Heart left ventricle (tissue), 16 donors: ENCODE measurements at places on chromosomes 6 and 20. TPM values are rescaled to one million over a fixed set of nuclear protein-coding genes. Genes with fewer than 3 reads are reported as not detected.
A peak's percentile ranks its signal among the peaks of the same experiment; 100 is the strongest.

The RSPH9 gene
- total RNA-seq: 0.16 TPM

The BMP7 gene
- 3.7 TPM for total RNA-seq

The BTN1A1 gene
- total RNA-seq: not detected

The ERVFRD-1 gene
- 0.18 TPM for total RNA-seq

The TNFRSF6B gene
- total RNA-seq: 0.72 TPM

The EPB41L2 gene
- 74.7 TPM for total RNA-seq

The CLPSL2 gene
- not detected for total RNA-seq

The CCHCR1 gene
- total RNA-seq: 10.4 TPM

The PDE7B gene
- total RNA-seq: 15.1 TPM

The PRKN gene
- 25.1 TPM for total RNA-seq

The ARHGAP18 gene
- 4.9 TPM for total RNA-seq

- no peaks in the 10 kb centered on the region for H3K36me3 ChIP-seq
- H3K4me1 ChIP-seq: no peaks in the 10 kb centered on the region
- no peak for DNase-seq
- H3K27ac ChIP-seq: no peak overlapping the region
Measured at GRCh38 chr6:160160929-160161646, 39.5 kb downstream of the SLC22A1 start.

- H3K27me3 ChIP-seq: no peaks in the 10 kb centered on the region
- no peaks in the 10 kb centered on the region for H3K4me1 ChIP-seq
- H3K4me3 ChIP-seq: no peak overlapping the region
- no peaks in the 10 kb centered on the region for H3K36me3 ChIP-seq
- no peak overlapping the region for H3K27ac ChIP-seq
- no peak for DNase-seq
Measured at GRCh38 chr6:102820098-102820497, 1426.6 kb downstream of the GRIK2 start.

GRCh38 chr6:54730767-54731630, 115.6 kb upstream of the FAM83B start:
- no peaks in the 10 kb centered on the region for H3K36me3 ChIP-seq
- H3K27me3 ChIP-seq: no peaks in the 10 kb centered on the region
- H3K4me1 ChIP-seq: no peaks in the 10 kb centered on the region
- DNase-seq: no peak

- no peaks in the 10 kb centered on the region for H3K27me3 ChIP-seq
- no peak overlapping the region for H3K4me3 ChIP-seq
- peak overlapping the region; percentile 86 for H3K27ac ChIP-seq
- peaks cover 22% of the 10 kb centered on the region for H3K4me1 ChIP-seq
- peak; percentile 20 for DNase-seq
Measured at GRCh38 chr20:63967330-63968135, 2.2 kb downstream of the ZNF512B start.

GRCh38 chr6:85460921-85461797, 11.3 kb downstream of the NT5E start:
- H3K27ac ChIP-seq: peak overlapping the region; percentile 24
- H3K4me1 ChIP-seq: peaks cover 54% of the 10 kb centered on the region
- no peaks in the 10 kb centered on the region for H3K27me3 ChIP-seq
- no peak overlapping the region for H3K4me3 ChIP-seq
- no peaks in the 10 kb centered on the region for H3K36me3 ChIP-seq
- DNase-seq: no peak

GRCh38 chr6:24761193-24761835, 13.4 kb upstream of the GMNN start:
- H3K27me3 ChIP-seq: no peaks in the 10 kb centered on the region
- no peak overlapping the region for H3K4me3 ChIP-seq
- H3K27ac ChIP-seq: no peak overlapping the region
- no peaks in the 10 kb centered on the region for H3K36me3 ChIP-seq
- no peaks in the 10 kb centered on the region for H3K4me1 ChIP-seq
- no peak for DNase-seq

GRCh38 chr20:33702861-33703260, 16.7 kb upstream of the E2F1 start:
- H3K27ac ChIP-seq: no peak overlapping the region
- peak; percentile 66 for DNase-seq
- H3K36me3 ChIP-seq: no peaks in the 10 kb centered on the region

DNA sequence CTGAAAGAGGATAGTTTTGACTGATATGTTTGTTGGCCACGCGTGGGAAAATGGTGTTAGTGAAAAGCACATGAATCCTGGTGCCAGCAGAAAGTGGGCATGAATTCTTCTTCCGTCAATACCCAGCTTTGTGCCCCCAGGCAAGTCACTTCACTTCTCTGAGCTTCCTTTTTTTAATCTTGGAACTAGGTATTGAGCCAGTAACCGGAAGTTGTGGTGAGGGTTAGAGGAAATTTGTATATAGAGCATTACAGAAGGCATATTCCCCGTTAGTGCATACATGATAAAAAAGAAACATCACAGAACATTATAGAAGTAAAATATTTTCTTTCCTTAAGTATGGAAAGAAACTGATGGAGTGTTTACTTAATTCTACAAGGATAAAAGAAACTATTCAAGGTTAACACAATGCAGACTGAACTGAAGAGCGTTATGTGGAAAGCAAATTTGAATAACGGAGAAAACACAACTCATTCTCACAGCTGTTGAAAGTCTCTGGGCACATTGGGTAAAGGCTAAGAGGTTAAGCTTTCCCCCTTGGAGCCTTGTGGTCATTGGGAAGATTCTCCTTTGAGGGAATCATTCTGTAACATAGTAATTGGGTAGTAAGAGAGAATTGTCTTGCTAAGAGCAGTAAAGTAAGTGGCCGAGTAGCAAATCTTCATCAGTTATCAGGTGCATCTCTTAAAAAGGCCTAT, 223.1 kb downstream of the BCAS1 start:
- H3K27me3 ChIP-seq: no peaks in the 10 kb centered on the region
- no peak overlapping the region for H3K27ac ChIP-seq

DNA sequence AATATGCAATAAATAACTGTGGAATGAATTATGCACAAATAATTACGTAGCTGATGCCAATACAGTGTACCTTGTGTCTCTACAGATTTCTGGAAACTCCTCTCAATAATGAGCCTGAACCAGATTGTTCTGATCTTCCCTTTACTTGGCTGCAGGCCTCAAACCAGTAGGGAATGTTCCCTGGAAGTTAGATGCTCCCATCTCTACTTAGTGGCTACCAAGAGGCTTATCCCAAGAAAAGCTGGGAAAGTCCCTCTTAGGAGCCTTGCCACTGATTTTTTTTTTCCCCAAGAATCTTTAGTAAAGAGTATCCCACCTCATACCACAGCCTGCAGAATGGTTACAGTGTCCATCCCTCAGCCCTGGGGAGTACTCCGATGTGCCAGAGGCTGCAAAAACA, 702.1 kb downstream of the RFPL4B start:
- H3K4me3 ChIP-seq: no peak overlapping the region
- no peaks in the 10 kb centered on the region for H3K27me3 ChIP-seq
- no peak overlapping the region for H3K27ac ChIP-seq
- no peaks in the 10 kb centered on the region for H3K36me3 ChIP-seq

- no peak overlapping the region for H3K4me3 ChIP-seq
- H3K4me1 ChIP-seq: peaks cover 61% of the 10 kb centered on the region
- no peak overlapping the region for H3K27ac ChIP-seq
- H3K36me3 ChIP-seq: no peaks in the 10 kb centered on the region
- no peaks in the 10 kb centered on the region for H3K27me3 ChIP-seq
- DNase-seq: no peak
Measured at GRCh38 chr6:128487055-128487454, 33.3 kb downstream of the PTPRK start.

DNA sequence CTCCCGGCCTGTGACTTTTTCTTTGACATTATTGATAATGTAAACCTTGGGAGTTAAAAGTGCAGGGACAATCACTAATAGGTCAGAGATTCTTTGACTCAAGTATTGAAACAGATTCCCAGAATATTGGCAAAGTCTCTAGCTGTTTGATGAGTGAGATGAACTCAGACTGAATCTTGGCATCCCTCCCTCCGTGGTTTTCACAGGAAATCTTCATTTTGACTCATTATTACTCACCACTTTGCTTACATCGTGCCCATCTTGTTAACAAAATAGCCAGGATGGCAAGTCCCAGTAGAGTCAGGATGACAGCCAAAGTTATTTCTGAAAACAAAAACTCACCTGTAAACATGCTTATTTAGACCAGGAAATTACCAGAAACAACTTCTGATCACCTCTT, 2.0 kb downstream of the TSBP1 start:
- no peak overlapping the region for H3K27ac ChIP-seq
- H3K4me1 ChIP-seq: no peaks in the 10 kb centered on the region
- peaks cover 7% of the 10 kb centered on the region for H3K27me3 ChIP-seq
- H3K4me3 ChIP-seq: no peak overlapping the region
- DNase-seq: no peak
- no peaks in the 10 kb centered on the region for H3K36me3 ChIP-seq

- no peaks in the 10 kb centered on the region for H3K4me1 ChIP-seq
- no peaks in the 10 kb centered on the region for H3K27me3 ChIP-seq
- H3K4me3 ChIP-seq: no peak overlapping the region
- H3K36me3 ChIP-seq: no peaks in the 10 kb centered on the region
Measured at GRCh38 chr6:169051371-169051770, 202.3 kb downstream of the THBS2 start.

GRCh38 chr6:68054756-68055155, 580.3 kb upstream of the ADGRB3 start:
- no peak overlapping the region for H3K27ac ChIP-seq
- no peak overlapping the region for H3K4me3 ChIP-seq
- H3K4me1 ChIP-seq: no peaks in the 10 kb centered on the region

DNA sequence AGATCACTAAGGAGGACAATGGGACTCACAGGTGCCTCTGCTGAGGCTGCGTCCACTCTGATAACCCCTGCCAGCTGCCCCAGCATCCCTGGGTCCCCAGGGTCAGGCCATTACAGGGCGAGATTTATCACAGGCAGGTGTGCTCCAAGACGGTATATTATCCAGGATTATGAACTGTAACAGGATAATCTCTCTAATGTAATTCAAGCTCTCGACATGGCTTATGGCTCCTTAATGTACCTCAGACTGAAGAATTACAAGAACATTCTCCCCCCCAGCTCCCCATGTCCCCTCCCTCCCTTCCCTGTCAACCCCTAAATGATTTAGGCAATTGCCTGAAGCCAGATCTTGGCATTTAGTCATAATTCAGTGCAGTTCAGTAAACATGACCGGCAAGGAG, 86.8 kb downstream of the NCR2 start:
- H3K4me3 ChIP-seq: no peak overlapping the region
- no peaks in the 10 kb centered on the region for H3K36me3 ChIP-seq
- peaks cover 11% of the 10 kb centered on the region for H3K27me3 ChIP-seq
- H3K4me1 ChIP-seq: no peaks in the 10 kb centered on the region

DNA sequence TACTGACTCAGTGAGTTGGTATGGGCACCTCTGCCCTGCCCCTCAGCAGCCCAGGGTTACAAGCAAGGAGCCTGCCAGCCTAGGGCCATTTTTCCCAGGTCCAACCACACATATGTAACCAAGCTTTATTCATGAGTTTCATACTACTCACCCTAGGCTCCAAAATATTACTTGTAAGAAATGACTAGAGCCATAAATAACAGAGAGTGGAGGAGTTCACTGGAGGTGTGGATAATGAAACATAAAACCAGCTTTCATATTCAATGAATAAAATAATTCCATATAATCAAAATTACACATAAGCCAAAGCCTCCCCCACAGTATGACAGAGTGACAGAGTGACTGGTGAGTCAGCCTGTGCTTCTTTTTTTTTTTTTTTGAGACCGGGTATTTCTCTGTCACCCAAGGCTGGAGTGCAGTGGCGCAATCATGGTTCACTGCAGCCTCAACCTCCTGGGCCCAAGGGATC, 229.8 kb upstream of the SASH1 start:
- no peak overlapping the region for H3K27ac ChIP-seq
- no peaks in the 10 kb centered on the region for H3K4me1 ChIP-seq
- DNase-seq: no peak

GRCh38 chr20:45407067-45407745, 883 bp upstream of the DBNDD2 start:
- peak; percentile 77 for DNase-seq
- H3K4me1 ChIP-seq: peaks cover 29% of the 10 kb centered on the region
- H3K27me3 ChIP-seq: no peaks in the 10 kb centered on the region
- peak overlapping the region; percentile 100 for H3K27ac ChIP-seq

GRCh38 chr6:54140811-54141210, 29.6 kb downstream of the MLIP start:
- no peaks in the 10 kb centered on the region for H3K27me3 ChIP-seq
- H3K4me3 ChIP-seq: no peak overlapping the region
- no peaks in the 10 kb centered on the region for H3K36me3 ChIP-seq
- no peak for DNase-seq
- H3K27ac ChIP-seq: no peak overlapping the region
- H3K4me1 ChIP-seq: peaks cover 4% of the 10 kb centered on the region

DNA sequence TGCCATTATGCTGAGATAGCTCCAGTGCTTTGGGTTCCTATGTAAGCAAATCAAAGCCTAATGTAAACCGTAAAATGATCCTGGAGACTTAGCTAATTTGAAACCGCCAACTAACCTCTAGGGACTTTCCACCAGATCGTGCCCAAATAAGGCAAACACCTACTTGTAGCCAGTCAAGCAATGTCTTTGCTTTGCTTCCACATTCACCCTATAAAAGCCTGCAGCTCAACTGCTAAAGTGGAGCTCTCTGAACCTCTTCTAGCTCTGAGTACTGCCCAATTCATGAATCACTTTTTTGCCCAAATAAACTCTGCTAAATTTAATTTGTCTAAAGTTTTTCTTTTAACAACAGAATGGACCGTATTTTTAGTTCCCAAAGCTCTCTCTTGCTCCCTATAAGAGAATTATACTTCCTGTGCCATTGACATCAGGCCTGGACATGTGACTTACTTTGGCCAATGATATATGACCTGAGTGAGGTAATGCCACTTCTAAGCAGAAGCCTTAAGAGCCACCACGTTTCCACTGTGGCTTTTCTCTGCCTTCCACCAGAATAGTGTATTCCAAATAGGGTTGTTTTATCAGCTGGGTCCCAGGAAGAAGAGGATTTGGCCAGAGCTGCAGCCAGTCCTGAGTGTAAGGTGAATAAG, 34.8 kb upstream of the PSMF1 start:
- no peak for DNase-seq
- H3K4me3 ChIP-seq: no peak overlapping the region
- H3K36me3 ChIP-seq: no peaks in the 10 kb centered on the region
- no peak overlapping the region for H3K27ac ChIP-seq
- H3K27me3 ChIP-seq: no peaks in the 10 kb centered on the region
- H3K4me1 ChIP-seq: no peaks in the 10 kb centered on the region
